OCI-M1 (cell line): ENCODE measurements at places on chromosomes 13 and 19.

DNA sequence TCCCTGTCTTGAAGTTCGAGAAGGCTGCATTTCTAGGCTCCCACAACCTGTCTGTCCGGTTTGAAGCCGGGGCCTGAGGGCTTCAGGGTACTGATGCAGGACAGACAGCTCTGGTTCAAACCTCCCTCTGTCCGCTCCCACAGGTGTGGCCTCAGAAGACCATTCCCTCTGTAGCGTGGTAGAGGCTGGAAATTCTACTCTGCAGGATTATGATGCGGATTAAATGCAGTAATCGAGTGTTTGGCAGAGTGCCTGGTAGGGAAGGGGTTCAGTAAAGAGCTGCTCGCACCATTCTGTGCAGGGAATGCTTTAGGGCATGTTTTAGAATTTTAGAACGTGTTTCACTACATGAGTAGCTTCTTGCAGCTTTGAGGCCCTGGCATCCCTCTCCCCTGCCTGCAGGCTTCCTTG, 30.5 kb downstream of the PPP1R37 start:
- no peak for DNase-seq

- DNase-seq: no peak
Measured at GRCh38 chr13:31739226-31739625, at the start of gene RXFP2. Gene RXFP2 (plus strand): TSS chr13:31739526. CDS start chr13:31739613, 87 bp downstream.

DNA sequence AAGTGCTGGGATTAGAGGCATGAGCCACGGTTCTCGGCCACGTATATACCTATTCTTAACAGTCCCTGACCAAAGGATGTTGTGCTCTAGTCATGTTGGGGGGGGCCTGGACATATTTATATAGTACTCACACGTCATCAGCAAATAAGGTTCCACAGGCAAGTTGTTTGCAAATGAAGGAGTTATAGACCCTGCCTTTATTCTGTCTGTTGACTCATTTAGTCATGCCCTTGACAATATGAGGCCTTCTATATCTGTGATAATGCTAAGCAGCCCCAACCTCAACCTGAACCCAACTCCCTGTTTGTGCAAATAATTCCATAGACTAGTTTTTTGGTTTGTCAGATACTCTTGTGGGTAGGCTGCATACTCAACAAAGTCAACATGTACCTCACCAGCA, 8.9 kb downstream of the ZNF586 start:
- no peak for DNase-seq

DNA sequence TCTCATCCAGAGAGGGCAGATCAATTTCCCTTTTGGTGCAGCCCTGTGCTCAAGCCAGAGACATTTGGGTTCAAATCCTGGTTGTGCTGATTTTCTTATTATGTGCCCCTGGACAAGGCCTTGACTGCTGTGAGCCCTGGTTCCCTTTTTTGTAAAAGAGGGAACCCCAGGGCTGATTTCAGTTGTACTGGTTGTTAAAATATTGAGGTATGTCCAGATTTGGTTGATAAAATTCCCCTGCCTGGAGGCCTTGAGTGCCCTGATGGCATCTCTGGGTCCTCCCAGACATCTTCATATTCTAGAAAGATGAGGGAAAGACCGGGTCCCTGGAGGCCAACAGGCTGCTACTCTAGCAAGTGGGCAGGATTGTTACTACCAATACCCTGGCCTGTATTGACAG, 14.4 kb upstream of the PLAUR start:
- DNase-seq: no peak

- DNase-seq: peak; percentile 37
Measured at GRCh38 chr19:58166708-58167280, 16.1 kb upstream of the ZNF274 start.

GRCh38 chr13:83883061-83883523, 818 bp upstream of the SLITRK1 start:
- DNase-seq: no peak

DNA sequence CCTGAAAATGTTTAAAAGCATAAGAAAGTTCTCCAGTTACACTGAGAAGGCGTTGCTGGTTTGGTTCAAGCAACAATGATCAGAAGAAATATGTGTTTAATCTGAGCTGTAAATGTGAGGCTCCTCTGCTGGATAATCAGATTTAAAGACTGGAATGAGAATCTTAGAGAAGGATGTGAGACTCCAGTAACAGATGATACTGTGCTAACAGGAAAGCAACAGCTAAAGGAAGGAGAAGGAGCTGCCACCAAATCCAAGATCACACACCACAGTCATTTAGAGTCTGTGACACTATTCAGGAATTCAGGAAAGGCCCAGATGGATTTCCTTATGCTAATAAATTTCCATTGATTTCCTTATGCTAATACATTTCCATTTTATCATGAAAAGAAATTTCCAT, 16.9 kb downstream of the DCLK1 start:
- DNase-seq: no peak

DNA sequence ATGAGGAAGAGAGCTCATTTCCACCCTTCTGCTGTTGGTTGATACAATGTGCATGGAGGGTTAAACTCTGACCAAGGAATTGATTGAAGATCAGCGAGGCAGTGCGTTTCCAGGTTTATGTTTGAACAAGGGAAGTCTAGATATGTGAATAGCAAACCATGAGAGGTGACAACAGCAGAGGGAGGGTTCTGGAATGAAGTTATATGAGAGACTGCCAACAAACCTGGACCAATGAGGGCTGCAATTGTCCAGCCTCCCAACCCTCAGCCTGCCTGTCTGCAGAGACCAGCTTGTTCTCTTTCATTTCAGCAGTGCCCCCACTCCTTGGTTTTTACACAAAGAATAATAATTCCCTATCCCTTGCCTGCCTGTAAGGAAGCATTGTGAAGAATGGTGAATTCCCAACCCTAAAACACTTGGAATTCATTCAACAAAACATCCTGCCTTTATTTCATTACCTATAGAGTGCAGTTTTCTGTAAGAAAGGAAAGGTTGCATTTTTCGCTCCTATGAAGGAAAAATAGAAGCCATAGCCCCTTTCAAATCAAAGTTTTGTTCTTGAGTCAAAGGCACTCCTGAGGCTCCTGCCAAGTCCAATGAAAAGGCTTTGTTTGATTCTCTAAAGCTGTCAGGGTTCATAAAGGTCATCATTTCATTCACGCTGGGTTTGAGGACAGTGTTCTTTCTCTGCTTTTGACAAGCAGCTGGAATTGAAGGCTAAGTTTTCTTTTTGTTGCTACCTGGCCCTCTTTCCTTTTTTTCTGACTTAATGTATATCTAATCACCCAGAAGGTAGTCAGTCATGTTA, 53.6 kb upstream of the ABCC4 start:
- no peak for DNase-seq

GRCh38 chr19:9953802-9954542, 17.7 kb upstream of the OLFM2 start:
- no peak for DNase-seq

DNA sequence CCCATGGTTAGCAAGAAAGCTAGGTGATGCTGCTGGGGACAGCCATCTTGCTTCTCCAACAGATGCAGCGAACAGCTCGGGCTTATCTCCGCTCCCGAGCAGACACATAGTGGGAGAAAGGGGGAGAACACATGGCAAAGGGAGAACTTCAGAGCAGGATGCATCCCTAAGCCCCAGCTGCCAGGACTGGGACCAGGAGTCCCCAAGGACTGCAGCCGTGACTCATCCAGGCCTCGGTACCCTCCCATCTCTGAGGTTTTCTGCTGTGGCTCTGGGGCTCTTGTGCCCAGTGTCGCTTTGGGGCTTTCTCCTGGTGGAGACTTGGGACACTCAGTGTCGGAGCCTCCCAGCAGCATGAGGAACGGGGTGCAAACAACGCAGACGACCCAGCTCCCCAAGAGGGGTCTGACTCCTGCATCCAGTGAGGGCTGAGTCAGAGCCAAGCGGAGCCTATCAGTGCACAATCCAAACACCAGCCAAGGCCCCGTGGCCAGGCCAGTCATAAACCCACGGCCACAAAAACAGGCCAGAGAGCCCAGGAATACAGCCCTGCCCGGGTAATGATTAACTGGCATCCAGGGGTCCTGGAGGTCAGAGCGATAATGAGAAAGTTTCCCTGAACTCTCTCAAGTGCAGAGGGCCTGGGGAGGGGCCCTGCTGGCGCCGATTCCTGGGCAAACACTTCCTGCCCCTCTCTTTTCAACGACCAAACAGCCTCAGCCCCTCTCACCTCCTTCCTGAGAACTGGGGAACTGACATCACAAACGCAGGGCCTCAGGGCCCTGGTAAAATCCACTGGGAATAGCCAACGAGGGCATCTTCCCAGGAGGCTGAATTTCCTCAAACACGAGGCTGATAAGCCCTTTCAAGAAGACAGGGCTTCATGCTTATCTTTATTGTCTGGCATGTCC, 202.9 kb downstream of the USP12 start:
- DNase-seq: no peak

- no peak for DNase-seq
Measured at GRCh38 chr19:16988661-16989060, 37.9 kb downstream of the CPAMD8 start.

DNA sequence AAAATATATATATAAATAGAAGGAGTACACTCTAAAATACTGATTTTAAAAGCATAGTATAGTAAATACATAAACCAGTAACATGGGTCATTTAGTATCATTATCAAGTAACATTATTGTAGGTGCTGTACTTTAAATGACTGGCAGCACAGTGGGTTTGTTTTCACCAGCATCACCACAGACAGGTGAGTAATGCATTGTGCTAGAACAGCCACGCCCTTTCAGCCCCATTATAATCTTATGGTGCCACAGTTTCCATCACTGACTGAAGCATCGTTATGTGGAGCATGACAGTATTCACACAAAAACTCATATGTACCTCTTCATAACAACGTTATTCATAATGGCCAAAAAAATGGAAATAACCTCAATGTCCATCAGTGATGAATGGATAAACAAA, 88.3 kb downstream of the DHRS12 start:
- DNase-seq: no peak

- DNase-seq: no peak
Measured at GRCh38 chr19:50830266-50831025, 2.9 kb downstream of the KLK15 start.

- DNase-seq: no peak
Measured at GRCh38 chr19:7561325-7561724, 25.8 kb downstream of the PNPLA6 start.

- peak; percentile 88 for DNase-seq
Measured at GRCh38 chr13:49495783-49496762, at the start of gene PHF11. Gene PHF11 (plus strand): TSS chr13:49495953. CDS start chr13:49496002, 49 bp downstream.

DNA sequence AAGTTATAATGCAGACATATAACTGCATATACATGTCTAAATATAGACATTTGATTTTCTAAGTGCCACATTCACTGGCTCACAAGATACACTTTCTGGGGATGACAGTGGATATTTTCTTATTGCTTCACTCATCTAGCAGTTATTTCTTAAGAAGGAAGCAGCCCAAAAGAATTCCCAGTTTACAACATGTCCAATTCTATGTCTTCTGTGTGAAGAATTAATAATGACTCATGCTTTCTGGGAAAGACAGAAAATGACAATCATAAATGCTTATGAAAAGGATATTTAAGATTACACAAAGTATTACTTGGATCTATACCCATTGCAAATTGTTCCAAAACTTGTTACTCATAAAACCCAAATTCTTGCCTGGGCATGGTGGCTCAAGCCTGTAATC, 543.4 kb downstream of the SUCLA2 start:
- DNase-seq: no peak

DNA sequence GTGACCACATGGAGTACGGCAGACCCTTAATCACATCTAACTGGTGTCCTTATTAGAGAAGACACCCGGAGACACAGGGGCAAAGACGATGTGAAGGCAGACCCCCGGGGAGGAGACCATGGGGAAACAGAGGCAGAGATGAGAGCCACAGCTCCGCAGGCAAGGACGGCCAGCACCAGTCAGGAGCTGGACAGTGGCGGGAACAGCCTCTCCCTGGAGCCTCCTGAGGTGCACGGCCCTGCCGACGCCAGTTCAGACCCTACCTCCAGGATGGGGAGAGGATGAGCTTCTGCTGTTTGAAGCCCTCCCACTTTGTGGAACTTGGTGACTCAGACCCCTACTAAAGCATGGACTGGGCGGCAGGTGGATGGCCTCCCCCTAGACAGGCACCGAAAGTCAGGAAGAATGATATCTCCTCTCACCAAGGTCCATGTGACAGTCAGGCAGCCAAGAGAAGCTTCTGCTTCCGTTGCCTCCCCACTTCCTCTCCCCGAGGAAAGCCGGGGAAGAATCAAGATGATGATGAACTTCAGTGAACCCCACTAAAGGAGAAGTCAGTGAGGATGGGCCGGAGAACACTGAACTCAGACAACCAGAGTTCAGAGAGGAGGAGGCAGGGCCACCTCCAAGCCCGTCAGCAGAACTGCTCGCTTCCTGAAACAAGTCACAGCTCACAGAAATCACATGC, 25.4 kb downstream of the RAB20 start:
- DNase-seq: peak; percentile 17

DNA sequence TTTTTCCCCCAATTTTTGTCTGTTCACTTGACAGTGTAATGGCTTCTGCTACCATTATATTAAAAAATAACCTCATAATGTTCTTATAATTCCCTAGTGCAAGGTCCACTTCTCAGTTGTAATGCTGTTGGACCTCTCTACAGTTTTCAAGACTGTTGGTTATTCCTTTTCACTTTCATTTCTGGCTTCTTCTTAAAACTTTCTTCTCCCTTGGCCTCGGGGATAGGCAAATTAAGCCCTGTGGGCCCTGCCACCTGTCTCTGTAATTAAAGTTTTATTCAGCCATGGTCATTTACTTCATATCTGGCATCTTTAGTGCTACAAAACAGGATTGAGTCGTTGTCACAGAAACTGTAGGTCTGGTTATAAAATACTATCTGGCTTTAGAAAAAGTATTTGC, 313.5 kb downstream of the KLF12 start:
- no peak for DNase-seq

GRCh38 chr19:4504891-4505569, 13.3 kb downstream of the PLIN4 start:
- no peak for DNase-seq

- no peak for DNase-seq
Measured at GRCh38 chr13:75829830-75830229, 193.7 kb downstream of the LMO7 start.

GRCh38 chr19:13044231-13044836, 49.1 kb downstream of the NFIX start:
- no peak for DNase-seq

DNA sequence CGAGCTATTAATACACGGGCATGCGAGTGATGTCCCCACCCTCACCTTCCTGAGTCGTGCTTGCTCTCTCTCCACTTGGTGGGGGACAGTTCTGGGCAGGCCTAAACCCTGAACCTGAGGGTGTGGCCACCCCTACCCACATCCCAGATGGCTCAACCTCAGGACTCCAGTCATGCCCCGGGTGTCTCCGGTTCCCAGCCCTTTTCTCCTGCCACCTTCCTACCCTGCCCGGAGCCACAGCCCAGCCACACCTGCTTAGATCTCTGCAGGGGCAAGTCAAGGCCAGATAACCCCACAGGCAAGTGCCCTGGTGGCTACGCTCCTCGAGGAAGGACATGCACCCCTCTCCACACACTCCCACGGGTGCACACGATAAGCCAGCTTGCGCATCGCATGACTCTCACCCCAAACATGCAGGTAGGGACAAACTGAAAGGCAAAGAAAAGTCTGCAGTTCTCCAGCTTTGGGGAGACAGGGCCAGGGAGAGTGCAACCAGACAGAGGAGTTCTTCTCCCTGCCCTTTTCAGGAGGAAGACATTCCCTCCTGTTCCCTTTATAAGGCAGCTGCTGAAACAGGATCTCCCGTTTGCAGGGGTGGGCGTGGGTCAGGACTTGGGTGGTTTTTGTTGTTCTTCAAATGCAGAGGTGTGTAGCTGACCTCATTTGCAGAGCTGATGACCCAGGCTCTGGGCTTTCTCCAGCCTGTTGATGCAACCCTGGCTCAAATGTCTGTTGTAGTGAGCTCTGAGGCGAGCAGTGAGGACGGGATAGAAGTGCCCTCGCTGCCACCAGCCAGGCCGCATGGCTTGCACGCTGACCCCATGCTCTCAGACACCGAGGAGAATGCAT, 88.6 kb downstream of the DPF1 start:
- no peak for DNase-seq

- no peak for DNase-seq
Measured at GRCh38 chr13:106523576-106523975, 11.9 kb downstream of the EFNB2 start.
